Activated CD8-positive, alpha-beta memory T cell treated with anti-CD3 and anti-CD28 coated beads, Interleukin-2, amount 50 U/mL, for 4 hours (primary cell): ENCODE measurements at places on chromosomes 1 and 21.

DNA sequence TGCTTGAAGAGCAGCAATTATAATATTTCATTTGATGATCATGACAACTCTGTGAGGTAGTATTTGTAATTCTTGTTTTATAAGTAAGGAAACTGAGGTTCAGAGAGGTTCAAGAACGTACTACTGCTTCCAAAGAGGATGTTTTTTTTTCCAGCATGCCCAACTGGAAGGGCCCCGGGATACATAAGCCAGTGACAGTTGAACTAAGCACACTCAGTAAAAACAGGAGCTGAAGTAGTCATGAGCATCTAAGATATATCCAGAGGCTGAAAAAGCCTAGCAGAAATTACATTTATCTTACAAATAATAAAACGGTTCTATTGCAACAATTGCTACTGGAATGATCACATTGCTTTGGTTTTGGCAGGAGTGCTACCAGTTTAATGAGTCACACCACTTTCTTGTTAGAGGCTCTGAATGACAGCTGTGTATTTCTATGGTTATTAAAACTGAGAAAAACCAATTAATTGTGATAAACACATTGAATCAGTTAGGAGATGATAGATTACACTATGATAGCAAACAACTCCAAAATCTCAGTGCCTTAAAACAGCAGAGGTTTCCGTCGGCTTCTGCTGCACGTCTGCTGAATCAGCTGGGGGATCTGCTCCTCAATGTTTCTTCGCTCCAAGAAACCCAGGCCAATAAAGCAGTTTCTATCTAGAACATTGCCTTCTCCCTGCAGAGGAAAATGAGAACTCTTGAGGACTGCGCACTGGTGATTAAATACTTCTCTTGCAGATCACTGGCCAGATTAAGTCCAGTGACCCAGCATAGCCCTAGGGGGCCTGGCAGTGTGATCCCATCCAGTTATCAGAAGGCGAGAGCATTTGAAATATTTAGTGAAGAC is 522.7 kb downstream of the PLPP3 start:
- no peak for DNase-seq

- DNase-seq, result no peak
Observed at GRCh38 chr1:187270256-187270655, 441.5 kb downstream of the PLA2G4A start.

DNA sequence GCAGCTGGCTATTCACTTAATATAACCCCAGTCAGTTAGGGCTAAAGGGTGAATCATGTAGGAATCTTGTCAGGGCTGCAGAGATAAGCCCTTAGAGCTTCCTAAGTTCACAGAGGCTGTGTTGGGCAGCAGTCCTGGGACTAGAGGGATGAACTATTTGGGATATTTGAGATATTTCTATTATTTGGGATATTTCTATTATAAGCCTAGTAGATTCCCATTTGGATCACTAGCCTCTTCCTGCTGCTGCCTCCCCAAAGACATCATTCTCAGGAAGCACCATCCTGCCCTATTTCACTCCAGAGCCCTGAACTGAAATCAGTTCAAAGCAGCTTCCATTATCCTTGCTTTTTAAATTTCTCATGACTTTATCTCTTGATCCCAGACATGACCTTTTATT is 501.3 kb downstream of the NUF2 start:
- DNase-seq, result no peak

DNA sequence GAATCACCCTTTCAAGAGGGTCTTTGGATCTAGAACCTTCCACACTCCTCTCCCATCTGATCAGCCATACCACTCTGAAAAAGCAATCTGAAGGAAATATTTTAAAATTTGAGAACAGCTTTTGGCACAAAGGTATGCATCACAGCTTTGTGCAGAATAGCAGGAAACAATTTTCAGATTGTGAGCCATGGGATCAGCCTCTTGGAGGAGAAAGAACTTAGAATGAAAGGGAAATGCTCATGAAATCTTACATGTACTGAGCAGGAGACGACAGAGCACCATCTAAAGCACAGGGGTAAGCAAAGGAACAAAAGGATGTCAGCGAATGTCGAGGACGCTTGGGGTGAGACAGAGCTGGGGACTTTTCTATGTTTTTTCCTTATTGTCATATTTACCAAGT is 54.4 kb downstream of the EDN2 start:
- DNase-seq, result no peak

- no peak for DNase-seq
Observed at GRCh38 chr21:44898851-44899767, 21.6 kb downstream of the ITGB2 start.

DNA sequence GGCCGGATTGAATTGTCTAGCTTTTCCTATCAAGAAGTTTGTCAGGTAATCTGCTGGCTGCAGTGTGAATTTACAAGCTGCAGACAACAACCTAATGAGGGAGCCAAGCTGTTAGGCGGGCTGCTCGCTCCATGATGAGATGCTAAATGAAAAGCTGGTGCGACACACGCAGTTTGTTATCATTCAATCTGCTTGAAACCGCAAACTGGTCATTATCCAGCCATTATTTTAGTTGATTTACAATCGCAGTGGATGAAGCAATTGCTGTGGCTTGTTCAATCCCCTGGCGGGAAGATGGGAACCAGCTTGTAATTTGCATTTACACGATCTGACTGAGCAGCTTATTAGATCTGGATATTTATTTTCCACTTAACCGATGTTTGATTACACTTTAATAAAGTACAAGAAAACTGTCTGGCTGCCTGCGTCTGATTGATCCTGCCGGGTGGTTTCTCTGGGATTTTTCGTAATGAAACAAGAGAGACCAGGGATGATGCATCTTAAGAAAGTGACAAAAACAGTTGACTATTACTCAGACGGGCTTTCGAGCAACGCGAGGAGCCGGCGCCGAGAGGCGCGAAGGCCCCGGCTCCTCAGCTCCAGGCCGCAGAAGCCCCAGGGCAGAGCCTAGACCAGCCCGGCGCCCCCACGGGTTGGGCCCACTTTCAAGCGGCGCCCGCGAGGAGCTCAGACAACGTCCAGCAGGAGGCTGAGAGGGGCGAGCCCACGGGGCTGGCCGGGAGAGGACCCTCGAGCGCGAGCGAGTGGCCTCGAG is 118.0 kb upstream of the BARHL2 start:
- DNase-seq, result no peak

DNA sequence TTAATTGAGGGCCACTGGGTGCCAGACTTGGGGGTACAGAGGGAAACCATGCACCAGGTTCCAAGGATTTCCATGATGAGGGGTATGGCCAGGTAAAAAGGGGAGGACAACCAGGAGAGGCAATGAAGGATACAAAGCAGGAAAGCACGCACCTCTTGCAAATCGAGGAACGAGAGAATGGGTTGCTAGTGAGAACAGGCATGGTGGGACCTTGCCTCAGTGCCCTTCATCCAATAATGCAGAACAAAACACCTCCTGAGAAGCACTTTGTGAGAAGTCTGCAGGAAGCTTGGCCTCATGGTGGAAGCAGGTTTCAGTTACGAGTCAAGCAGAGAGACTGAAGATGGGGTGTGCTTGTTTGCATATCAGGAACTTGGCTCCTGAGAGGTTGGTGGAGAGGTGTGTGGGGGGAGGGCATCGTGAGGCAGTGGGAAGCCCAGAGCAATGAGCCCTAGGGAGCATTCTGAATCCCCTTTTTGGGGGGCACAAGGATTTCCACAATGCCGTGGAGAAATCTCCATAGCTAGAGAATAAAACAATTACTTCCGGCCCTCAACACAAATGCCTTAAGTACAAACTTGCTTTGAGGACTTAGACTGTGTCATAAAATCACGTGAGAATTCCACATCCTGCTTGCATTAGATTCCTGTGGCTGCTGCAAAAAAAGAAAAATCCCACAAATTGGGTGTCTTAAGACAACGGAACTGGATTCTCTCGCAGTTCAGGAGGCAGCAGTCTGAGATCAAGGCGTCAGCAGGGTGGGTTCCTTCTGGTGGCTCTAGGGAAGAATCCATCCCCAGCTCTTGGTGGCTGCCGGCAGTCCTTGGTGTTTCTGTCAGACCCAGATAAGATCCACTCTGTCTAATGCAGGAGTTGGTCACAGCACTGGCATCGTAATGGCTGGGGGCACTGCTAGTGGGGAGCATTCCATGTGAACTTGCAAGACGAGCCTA is 54.9 kb upstream of the BACE2 start:
- DNase-seq, result no peak

- DNase-seq, result no peak
Observed at GRCh38 chr1:115828101-115829022, 12.6 kb downstream of the NHLH2 start.

DNA sequence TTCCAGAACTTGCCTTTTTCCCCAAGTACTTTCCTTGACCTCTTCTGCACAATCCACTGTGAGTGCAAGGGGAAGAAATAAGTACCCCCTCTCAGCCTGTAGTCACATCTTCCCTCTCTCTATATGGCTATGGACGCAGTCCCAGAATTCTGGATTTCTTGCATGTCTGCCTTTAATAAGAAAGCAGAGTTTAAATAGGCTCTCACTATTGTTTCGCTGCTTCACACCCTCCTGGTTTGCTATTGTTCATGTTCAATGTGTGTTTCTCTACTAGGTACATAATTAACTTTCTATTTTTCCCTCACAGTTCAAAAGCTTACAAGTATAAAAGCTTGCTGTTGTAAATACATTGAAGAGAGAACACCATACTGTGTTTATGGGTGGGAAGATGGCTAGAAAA is 181.5 kb upstream of the C1orf105 start:
- DNase-seq, result no peak

GRCh38 chr1:192088496-192088895 is 69.8 kb upstream of the RGS18 start:
- no peak for DNase-seq

GRCh38 chr1:198638894-198639635 is at the start of gene PTPRC:
Gene PTPRC, plus strand, starts transcription at chr1:198639040. Its CDS starts 229 bp downstream, at chr1:198639269.
- DNase-seq, result no peak

GRCh38 chr21:45294509-45295291 is 7.0 kb upstream of the POFUT2 start:
- peak; percentile 13 for DNase-seq

DNA sequence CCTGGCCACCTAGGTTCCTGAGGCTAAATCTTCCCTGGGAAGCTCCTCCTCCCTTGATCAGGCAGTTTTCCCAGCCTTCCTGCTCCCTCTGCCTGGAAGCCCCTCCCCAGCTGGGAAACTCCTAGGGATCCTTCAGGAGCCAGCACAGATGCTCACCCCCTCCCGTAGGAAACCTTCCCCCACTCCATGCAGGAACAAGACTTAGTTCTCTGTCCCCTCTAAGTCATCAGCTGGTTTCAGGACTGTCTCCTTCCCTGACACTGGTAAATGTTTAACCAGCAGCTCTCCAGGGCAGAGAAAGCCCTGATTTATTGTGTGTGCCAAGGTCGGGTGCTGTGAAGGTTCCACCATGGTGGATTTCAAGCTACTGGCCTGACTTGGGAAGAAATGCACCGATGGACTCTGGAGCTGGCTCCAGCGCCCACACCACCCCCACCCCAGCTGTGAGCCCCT is 25.0 kb downstream of the TTC39A start:
- no peak for DNase-seq

- DNase-seq, result no peak
Observed at GRCh38 chr1:230892018-230892491, 23.7 kb upstream of the C1orf198 start.

DNA sequence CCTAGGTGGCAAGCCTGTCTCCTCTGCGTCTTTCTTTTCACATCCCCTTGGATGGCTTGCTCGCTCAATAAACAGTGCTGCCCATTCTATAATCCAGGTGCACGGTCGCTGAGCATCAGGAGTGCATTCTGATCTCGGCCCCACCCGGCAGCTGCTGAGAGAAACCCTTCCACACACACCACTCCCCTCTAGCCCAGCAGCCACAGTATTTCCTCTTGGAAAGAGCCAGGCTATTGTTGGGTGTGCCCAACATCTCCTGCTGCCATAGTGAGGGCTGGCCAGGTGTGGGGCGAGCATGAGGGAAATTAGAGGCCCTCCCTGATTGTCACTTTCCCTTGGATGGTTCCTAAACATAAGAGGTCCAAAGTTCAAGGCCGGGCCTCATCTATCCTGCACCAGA is 24.7 kb downstream of the GPA33 start:
- DNase-seq, result no peak

DNA sequence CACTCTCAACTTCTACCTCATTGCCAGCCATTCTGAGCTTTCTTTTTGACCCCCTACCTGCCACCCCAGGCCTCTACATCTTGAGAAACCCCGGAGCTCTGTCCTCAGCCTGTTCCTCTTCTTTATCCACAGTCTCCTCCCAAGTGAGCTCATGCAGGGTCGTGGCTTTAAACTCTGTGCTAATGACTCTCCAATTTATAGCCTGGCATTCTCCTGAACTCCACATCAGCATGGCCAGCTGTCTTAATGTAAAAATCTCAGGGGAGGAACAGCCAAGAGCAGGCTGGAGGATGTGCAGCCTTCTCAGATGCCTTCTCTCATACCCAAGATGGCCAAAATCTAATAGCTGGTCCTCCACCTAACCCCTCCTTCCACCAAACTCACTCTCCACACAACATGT is 84.2 kb downstream of the CCDC185 start:
- no peak for DNase-seq

GRCh38 chr1:25875856-25876692 is 566 bp upstream of the PAQR7 start:
- DNase-seq, result peak; percentile 41

DNA sequence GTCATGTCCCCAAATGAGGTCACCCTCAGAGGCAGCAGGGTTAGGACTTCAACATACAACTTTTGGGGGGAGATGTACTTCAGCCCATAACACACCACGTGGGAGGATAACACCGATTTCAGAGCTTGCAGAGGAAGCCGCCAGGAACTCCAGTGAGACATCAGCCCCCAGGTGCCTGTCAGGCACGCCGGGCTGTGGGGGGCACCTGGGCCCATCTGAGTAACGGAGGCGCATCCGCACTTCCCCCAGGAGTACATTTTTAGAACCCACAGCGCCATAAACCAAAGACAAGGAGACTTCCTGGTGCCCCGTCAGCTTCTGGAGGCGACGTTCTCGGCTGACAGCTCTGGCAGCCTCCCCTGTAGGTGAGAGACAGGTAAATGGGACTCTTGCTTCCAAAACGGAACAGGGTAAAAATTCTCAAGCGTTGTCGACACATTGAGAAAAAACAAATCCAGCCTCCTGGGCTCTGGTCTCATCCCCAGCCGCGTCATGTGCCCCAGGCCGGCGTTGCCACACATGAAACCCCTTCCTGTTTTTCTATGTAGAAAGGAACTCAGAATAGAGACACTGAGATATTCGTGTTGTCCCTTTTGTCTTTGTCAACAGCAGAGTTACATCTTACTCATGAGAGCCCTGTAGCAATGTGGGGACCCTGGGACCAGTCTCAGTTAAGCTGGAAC is 93.3 kb downstream of the PDE9A start:
- peak; percentile 53 for DNase-seq

DNA sequence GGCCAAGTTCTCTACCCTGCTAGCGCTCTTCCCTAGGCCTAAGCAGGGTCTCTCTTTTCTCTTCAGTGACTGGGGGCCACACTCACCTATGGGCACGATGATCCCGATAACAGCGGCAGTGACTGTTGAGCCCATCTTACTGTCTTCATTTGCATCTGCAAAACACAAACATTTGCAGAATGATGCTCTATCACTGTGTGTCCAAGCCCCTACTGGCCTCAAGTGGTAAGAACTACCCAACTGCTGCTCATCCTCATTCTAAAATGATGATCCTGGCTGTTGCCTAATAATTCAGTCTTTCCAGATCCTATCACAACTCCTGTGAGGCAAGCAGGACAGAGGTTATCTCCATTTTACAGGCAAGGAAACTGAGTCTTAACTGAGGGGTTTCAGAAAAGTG is 16.7 kb upstream of the MAGOH start:
- DNase-seq, result no peak

- no peak for DNase-seq
Observed at GRCh38 chr1:212920246-212920645, 30.1 kb upstream of the VASH2 start.
